ENCODE measurements at places on chromosomes 6 and 20.
A peak's percentile ranks its signal among the peaks of the same experiment; 100 is the strongest.

- DNase-seq, result no peak
These were observed 53.6 kb upstream of the EDN3 start for GRCh38 chr20:59246691-59247400.

- no peak for DNase-seq
These were observed 20.6 kb upstream of the AKAP12 start for GRCh38 chr6:151219192-151219591.

- DNase-seq, result no peak
These were observed 186.4 kb upstream of the DEFB112 start for GRCh38 chr6:50236164-50236563.

DNA sequence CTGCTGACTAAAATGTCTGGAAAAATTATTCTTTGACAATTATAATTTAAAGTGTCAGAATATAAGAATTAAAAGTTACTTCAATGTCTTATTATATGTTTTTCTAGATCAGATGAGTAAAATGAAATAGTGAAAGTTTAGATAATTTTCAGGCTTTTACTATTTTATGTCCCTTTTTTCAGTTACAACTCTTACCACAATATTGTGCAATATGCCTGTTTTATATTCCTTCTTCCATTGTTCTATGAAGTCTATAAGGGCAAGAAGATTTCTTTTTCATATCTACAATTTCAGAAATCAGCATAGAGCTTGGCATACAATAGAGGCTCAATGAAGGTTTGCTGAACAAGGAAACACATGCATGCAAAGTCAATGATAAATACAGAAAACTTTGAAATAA, 401.2 kb upstream of the HTR1E start:
- DNase-seq, result no peak

DNA sequence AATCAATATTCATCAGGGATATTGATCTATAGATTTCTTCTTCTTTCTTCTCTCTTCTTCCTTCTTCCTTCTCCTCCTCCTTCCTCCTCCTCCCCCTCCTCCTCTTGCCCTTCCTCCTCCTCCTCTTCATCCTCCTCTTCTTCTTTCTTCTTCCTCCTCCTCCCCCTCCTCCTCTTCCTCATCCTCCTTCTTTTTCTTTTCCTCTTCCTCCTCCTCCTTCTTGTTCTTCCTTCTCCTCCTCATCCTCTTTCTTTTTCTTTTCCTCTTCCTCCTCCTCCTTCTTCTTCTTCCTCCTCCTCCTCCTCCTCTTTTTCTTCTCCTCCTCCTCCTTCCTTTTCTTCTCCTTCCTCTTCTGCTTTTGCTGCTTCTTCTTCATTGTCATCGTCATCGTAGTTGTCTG, 52.4 kb upstream of the SERINC1 start:
- no peak for DNase-seq

- no peak for DNase-seq
These were observed 36.9 kb upstream of the CCDC28A start for GRCh38 chr6:138736640-138737039.

- DNase-seq, result no peak
These were observed 178.7 kb upstream of the CDH4 start for GRCh38 chr20:61073376-61073775.

DNA sequence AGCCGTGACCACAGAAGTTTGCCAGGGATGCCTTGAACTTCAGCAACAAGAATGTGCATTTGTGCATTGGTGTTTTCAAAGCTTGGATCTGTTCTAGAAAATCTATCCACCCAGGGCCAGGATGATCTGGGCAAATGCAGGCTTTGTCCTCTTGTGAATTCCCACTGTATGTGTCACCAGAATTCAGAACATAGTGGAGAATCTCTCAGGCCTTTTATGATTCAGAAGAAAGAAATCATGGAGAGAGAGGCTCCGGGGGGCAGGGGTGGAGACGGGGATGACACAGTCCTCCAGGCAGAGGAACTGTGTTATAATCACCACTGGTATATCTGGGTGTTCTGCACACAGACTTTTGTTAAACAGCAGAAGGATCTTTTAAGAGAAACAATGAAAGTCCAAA, 304.1 kb downstream of the CDH4 start:
- DNase-seq, result no peak

- DNase-seq, result peak; percentile 35
These were observed 13.4 kb downstream of the NAPB start for GRCh38 chr20:23407781-23408464.

- no peak for DNase-seq
These were observed 217.2 kb downstream of the CDKAL1 start for GRCh38 chr6:20751293-20751935.

DNA sequence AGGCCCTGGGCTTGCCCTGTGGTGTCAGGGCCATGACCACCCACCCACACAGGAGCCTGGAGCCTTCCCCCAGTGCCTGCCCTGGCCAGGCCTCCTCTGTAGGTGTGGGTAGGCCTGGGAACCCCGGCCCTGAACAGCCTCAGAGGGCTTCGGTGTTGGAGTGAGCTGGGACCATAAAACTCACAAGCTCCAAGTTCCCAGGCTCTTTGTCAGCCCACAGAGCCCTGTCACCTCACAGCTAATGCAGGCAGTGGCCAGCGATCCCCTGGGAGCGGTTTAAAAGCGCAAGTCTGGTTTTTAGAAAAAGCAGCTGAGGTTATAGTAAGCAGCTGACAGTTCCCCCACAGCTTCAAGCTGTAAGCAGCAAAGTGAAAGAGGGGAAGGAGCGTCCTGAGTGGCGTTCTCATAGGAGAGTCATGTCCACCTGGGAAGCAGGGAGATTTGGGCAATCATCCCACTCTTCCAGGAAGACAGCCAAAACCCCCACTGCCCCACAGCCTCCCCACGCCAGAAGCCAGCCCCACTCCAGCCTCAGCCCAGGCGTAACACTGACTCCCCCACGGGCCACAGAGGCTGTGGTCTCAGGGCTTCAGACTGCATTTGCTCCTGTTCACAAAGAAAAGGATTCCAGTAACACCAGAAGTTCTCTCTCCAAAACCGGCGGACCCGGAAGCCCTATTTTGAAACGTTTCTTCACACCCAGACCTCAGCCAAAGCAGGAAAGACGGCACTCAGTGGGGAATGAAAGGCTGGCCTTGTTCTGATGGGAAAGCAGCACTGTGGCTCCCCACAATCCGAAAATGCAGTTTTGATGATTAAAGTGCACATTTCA, 34.3 kb upstream of the FOXC1 start:
- DNase-seq, result no peak

DNA sequence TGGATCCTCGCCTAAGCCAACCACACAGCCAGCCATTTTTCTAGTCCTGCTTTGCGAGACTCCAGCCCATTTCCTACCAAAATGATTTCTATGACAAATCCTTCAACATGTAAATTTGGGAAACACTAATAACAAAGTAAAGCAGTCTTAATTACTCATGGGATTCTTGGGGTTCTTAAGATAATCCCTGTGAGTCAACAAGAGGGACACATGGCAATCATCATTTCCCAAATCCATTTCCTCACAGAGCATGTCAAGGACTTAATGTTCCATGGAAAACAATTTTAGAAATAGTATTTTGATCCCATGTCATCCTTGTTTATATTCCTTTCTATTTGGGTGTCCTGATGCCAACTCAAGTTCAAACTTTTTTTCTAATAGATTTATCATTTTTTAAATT, 322.7 kb upstream of the NOX3 start:
- no peak for DNase-seq

DNA sequence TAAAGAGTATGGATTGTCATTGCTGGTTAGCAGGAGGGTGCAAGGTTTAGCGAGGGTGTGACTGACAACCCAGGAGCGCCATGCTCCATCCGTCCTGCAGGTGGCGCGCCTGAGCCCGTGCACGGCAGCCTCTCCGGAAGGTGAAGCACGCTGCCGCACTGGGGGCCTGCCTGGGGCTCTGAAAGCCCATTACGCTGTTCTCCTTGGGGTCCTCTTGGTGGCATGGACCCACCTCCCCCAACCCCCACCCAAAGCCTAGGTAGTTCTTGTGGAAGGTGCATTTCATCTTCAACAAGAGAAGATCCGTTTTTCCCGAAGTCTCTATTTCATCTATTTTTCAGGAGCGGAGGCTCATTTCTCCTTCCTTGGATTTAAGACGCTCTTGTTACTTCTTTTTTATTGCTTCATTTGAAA, 197.4 kb upstream of the KCNG1 start:
- DNase-seq, result peak; percentile 71

GRCh38 chr6:132690678-132691077, 23.2 kb downstream of the VNN1 start:
- DNase-seq, result no peak

GRCh38 chr6:133715270-133715669, 173.6 kb upstream of the TCF21 start:
- DNase-seq, result no peak

DNA sequence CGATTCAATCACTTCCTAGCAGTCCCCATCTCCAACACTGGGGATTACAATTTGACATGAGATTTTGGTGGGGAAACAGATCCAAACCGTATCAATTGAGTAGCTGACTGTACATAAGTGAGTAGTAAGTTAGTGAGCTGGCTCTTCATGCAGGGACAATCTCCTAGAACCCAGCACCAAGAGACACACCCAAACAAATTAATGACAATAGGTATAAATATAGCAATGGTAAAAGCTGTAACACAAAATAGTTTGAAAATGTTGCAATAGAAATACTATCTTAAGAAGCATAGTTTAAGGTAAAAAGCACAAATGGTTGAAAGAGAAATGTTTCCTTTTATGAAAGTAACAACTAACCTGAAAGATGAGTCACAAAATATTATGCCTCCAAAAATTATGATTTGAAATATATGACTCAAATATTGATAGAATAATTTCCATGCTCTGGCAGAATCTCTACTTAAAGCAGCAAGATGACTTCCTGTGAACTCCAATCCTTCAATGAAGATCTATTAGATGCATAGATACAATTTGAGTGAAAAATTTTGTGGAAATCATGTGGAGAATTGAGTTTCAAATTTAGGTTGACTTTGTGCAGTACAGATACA, 5.4 kb upstream of the SIRPB1 start:
- DNase-seq, result peak; percentile 45

- DNase-seq, result no peak
These were observed 58.6 kb downstream of the TINAG start for GRCh38 chr6:54366667-54367327.

GRCh38 chr6:120614723-120615122, 719.6 kb downstream of the TBC1D32 start:
- no peak for DNase-seq

- DNase-seq, result no peak
These were observed 509.3 kb upstream of the CITED2 start for GRCh38 chr6:139883776-139884175.

DNA sequence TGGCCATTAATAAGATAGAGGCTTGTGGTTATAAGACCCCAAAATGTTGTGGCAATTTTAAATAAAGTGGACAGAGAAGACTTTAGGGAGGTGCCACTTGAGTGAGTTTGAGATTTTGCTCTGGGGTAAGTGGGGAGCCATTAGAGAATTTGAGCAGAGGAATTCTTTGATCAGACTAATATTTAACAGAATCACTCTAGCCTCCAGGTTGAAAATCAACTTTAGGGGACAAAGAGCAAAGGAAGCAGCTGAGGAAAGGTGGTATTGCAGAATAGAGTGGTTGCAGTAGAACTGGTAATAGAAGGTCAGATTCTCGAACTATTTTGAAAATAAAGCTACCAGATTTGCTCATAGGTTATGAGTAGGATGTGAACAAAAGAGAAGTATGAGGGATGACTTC, 50.7 kb upstream of the RNF146 start:
- no peak for DNase-seq

- DNase-seq, result no peak
These were observed 178.0 kb downstream of the TAF4 start for GRCh38 chr20:61887596-61888093.
